ENCODE measurements at places on chromosomes 16 and 17.

- DNase-seq = no peak
Observed at GRCh38 chr16:75710344-75710743, 9.1 kb upstream of the DUXB start.

DNA sequence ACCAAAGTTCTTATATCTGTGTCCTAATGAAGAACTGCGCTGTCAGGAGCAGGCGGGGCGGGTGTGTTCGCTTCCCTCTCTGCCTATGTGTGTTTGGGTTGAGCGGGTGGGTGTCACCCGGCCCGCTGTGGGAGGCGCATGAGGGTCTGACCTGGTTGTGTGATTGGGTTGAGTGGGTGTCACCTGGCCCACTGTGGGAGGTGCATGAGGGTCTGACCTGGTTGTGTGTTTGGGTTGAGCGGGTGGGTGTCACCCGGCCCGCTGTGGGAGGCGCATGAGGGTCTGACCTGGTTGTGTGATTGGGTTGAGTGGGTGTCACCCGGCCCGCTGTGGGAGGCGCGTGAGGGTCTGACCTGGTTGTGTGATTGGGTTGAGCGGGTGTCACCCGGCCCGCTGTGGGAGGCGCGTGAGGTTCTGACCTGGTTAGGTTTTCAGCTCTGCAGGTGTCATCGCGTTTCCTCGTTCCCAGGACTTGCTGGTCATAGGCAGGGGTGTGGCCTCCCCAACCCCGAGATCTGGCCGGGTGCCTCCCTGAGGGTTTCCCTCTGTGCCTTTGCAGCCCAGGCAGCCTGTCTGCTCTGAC lies 69.6 kb upstream of the ZNF750 start:
- DNase-seq = no peak

DNA sequence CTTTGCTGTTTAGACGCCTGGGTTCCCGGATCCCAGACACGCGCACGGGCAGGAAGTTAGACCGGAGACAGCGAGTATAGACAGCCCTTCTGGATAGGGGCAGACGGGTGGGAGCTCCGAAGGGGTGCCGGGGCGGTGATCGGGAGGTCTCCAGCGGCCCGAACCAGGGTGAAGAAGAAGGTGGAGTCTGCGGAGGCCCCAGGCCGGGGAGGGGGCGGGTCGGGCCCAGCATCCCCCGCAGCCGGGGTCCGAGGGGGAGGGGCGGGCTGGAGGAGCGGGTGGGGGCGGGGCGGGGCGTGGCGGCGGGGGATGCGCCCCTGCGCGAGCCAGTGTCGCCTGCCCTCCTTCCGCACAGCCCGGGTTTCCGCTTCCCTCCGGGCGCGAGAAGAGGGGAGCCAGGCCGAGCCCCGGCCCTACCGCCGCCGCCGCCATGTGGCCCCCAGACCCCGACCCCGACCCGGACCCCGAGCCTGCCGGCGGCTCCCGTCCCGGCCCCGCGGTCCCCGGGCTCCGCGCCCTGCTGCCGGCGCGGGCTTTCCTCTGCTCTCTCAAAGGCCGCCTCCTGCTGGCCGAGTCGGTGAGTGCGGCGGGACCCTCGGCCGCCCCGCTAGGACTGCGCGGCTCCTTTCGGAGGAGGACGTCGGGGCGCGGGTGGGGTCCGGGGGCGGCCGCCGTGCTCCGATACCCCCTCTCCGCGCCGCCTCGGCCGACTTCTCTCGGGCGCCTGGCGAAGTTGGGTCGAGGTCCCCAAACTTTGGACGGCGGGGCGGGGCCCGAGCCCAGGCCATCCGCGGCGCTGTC lies at the start of gene CMTM3:
Gene CMTM3 (plus strand): TSS at position 329 of the 801 bp plus-strand sequence. CDS start 102 bp downstream, at position 431.
- DNase-seq = peak; percentile 49

DNA sequence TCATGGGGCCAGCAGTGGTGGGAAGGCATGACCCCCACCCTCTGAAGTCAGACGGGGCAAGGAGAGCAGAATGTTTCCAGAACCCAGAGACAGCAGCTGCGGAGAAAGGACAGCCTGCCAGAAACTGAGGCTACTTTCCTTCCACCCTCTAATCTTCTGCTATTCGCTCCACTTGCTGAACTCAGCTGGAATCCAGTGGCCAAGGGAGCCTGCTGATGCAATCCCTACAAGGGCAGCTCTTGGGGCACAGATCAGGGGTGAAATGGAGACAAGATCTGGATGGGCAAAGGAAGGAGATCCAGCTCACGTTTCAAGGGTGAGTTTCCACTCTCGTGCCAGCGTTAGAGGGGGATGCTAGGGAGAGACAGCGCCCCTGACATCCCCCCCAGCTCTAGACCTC lies 479.1 kb downstream of the SLC39A11 start:
- peak; percentile 50 for DNase-seq

- DNase-seq = no peak
Observed at GRCh38 chr17:51585514-51586104, 325.3 kb downstream of the UTP18 start.

DNA sequence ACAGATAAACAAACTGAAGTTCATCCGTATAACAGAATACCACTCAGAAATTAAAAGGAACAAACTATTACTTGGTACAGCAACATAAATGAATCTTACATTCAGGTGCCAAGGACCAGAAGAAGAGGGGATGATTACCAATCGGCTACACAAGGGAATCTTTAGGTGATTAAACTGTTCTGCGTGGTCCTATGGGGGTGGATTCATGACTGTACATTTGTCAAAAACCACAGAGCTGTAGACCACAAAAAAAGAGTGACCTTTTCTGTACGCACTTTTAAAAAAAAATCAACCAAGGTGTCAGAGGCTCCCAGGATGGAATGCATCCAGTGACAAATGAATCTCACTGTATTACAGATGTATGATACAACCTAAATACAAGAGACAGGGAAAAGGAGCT lies 110.8 kb downstream of the CDYL2 start:
- no peak for DNase-seq

DNA sequence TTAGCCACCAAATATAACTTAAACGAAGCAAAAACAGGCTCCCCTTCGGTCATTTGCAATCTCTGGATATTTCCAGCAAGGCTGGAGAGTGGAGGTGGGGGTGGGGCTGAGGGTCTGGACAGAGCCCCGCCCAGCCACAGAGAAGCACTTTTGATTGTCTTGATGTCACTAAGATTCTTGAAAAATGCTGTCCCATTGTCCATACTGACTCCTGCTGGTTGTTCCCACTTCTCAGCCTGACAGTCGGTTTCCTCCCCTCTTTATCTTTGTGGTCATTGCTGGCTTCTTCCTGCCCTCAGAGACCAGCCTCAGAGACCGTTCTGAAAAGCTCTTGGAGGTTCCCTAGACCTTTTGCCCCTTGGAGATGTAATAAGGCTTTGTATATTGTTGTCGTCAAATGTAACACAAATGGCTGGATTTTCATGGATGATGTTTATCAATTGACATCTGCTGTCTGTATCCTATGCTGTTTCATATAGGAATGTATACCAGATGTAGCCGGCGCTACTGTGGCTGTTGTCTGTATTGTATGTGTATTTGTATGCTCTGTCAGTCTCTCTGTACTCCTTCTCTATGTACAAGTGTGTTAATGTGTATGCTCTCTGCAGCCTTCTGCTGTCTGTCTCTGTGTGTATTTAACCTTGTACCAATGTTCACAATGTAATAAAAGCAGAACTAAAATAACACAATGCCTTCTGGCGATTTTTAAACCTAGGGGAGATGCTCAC lies 94.8 kb upstream of the DNAH9 start:
- no peak for DNase-seq

- no peak for DNase-seq
Observed at GRCh38 chr16:23952128-23952970, 116.6 kb downstream of the PRKCB start.

- no peak for DNase-seq
Observed at GRCh38 chr16:2072926-2073325, 25.1 kb downstream of the TSC2 start.

DNA sequence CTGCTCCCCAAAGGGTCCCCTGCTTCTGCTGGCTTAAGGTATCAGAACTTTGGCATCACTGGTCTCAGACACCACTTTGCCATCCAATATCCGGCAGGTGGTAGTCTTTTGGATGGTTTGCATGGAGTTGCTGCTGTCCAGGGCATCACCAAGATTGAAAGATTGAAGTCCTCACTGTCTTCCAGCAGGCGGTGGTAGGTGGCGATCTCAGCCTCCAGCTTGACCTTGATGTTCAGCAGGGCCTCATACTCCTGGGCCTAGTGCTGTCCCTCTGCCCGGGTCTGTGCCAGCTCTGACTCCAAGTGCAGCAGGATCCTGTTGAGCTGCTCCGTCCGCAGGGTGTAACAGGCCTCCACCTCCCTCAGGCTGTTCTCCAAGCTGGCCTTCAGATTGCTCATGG lies 43.0 kb upstream of the TMEM97 start:
- DNase-seq = no peak

DNA sequence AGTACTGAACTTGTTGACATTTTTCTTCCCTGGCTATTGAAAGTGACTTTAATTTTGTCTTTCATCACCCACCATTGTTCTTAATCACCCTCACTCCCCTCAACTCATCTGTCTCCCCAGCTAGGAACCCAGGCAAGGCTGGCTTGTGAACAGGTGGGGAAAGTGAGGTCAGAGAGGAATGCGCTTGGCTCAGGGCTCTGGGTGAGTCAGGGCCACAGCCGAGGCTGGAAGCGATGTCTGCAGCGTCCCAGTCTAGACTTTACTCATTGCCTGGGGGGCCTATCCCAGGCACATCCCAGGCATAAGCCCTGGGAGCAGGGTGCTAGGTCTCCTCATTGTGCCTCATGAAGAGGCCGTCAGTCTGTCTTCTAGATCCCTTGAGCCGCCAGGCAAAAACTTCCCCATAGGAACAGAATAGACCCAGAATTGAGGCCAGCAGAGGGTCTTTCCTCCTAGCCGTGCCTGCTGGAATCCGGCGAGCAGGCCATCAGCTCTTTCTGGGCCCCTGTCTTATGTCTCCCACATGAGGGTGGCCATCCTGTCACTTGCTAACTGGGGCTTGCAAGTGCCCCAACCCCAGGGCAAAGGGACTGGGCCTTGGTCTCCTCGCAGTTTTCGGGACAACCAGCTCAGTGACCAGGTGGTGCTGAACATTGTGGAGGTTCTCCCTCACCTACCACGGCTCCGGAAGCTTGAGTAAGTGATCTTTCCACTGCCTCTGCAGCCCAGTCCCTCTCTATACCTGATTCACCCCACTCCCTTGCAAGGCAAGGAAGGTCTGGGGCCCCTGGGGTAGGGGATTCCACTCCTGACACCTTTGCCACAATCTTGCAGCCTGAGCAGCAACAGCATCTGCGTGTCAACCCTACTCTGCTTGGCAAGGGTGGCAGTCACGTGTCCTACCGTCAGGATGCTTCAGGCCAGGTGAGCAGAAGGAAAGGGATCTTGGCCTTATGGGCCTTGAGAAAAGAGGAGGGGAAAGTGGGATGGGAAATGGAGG lies 40.1 kb downstream of the NLRC5 start:
- peak; percentile 40 for DNase-seq

- DNase-seq = no peak
Observed at GRCh38 chr17:48021934-48022333, 15.7 kb downstream of the COPZ2 start.

DNA sequence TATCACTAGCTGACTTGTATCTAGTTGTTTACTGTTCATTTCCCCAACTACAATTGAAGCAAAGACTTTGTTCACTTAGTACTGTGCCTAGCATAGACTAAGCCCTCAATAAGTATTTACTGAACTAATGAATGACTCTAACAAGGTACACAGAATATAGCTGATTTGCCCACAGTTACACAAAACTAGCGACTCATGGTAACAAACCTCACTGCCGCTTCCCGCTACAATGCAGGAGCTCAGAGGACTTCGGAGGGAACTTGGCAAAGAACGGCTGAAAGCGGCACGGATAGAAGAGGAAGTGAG lies 524 bp downstream of the EFTUD2 start:
- DNase-seq = peak; percentile 41

- no peak for DNase-seq
Observed at GRCh38 chr16:74449470-74449869, 28.2 kb upstream of the CLEC18B start.

Measured in AG10803 (cell line).